ENCODE measurements at places on chromosomes 1 and 21.

GRCh38 chr1:58769809-58770320 is 14.0 kb downstream of the JUN start:
- peak; percentile 63 for DNase-seq

DNA sequence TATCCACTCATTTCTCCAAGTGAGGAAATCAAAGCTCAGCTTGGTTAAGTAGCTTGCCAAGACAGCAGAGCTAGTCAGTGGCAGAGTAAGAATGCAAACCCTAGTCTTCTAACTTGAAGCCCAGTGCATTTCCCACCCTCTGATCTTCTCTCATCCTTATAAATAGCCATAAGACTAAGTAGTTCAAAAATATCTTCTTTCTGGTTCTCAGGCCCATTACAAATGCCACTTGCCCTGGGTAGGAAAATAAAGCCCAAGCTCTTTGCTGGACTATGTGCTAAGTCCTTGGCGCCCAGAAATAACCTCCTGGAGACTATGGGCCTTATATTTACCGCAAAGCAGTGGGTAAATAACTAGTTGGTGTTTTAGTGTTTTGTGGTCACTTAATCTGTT is 505.8 kb downstream of the PLPP3 start:
- no peak for DNase-seq

DNA sequence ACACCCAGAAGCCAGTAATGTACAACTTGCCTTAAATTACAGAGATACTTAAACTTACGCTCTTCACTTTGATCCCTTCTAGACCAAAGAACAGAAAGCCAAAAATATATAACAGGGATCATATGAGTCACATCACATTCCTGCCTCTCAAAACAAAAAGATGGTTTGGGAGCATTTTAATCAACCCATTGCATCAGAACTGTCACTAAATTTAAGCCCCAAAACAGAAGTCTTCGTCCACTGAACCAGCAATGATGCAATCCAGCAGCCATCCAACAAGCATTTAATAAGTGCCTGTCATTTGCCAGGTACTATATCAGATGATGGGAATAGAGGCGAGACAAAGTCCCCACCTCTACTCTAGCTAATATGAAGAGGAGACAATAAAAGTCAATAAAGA is 42.7 kb upstream of the GLIS1 start:
- DNase-seq = peak; percentile 80

DNA sequence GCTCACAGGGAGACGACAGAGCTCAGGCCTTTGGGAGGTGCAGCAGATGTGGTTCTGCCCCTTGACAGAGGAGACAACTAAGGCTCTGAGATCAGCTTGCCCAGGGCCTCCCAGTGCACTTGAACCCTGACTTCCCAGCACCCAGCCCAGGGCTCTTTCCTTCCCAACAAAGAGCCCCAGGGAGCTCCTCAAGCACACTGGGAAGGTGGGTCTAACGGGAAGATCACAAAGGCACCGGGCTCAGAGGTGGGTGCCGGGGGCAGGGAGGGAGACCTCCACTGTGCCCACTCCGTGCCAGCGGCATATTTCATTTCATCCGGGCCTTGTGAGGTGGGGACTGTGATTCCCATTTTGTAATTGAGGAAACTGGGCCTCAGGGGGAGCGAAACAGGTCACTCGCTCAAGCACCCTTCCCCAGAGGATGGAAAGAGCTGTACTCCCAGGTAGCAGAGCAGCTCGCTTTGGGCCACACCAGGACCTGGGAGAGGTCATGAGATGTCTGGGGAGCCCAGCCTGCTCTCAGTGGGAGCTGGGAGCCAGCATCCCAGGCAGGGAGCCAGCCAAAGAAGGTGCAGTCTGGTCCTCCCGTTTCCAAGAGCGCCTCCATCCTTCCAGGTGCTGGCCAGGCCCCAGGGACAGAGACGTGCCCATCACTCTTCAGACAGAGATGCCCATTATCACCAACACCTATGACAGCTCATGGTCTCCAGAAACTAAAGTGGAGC is 82.3 kb downstream of the SYT2 start:
- DNase-seq = no peak

DNA sequence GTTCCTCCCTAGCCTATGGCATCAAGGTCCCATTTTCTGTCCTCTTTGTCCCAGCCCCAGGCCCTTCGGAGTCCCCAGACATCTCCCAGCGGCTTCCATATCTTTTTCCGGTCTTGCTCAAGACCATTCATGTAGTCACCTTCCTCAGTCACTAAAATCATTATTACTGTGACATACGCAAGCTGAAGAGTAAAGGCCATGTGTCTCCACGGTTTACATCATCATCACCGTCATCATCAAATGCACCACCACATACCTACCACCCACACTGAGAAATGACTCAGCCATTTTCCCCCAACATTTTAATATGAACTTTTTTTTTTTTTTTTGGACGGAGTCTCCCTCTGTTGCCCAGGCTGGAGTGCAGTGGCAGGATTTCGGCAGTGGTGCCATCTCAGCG is 43.4 kb downstream of the FHAD1 start:
- peak; percentile 40 for DNase-seq

DNA sequence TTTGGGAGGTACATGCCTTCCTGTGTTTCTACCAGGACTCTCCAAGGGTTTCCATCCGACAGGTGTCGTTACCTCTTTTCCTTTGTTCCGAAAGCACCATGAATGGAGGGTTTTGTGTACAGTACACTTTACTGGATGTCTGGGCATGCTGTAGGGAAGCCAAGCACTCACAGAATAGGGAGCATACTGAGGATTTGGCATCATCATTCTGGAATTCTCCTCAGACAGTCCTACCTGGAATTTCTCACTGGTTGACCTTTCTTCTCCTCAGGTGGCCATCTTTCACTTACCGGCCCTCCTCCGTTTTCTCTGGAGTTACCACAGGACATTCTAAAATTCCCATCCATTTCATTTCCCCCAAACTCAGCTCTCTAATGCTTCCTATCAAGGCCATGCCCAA is 5.9 kb upstream of the MPL start:
- DNase-seq = no peak

DNA sequence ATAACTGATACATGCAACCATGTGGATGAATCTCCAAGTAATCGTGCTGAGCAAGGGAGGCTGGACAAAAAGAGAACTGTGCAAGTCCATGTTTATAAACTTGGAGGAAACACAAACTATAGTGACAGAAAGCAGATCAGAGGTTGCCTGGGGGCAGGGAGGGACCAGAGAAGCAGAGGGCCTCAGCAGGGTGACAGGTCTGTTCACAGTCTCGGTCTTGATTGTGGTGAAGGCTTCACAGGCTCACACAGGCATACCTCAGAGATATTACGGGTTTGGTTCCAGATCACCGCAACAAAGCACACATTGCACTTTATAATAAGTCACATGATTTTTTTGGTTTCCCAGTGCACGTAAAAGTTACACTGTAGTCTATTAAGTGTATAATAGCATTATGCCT is 28.5 kb downstream of the ACOT7 start:
- no peak for DNase-seq

DNA sequence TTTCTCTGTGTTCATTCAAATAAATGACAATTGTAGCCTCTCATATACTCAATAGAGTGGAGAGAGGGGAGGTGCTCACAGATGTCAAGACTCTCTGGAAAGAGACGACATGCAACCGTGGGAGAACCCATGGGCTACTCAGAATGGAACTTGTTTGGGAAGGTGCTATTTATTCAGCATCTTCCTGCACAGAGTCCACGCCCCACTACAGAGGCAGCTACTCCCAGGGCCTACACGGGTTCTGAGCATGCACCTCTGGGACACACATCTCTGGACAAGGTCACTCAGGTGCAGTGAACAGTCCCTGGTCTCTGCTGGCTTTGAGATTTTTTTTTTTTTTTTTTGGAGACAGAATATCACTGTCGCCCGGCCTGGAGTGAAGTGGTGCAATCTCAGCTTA is 64.1 kb downstream of the NID1 start:
- DNase-seq = no peak

GRCh38 chr1:170604889-170605288 is 59.0 kb upstream of the PRRX1 start:
- no peak for DNase-seq

DNA sequence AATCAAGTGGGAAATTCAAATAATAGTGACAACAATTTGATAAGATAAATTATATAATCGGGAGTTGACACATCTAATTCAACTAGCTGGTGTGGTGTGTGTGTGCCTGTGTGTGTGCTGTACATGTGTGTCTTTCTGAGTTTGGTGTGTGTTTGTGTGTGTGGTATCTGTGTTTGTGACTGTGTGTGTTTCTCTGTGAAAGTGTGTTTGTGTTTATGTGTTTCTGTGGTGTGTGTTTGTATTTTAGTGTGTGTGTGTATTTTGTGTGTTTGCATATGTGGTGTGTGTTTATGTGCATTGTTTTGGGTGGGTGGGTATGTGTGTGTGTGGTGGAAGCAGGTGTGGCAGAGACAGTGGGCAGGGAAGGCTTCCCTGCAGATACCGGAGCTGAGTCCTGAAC is 4.8 kb upstream of the DSCAM start:
- no peak for DNase-seq

GRCh38 chr1:212814537-212815334 is 23.0 kb downstream of the TATDN3 start:
- DNase-seq = no peak

GRCh38 chr1:6033986-6034749 is 11.5 kb upstream of the KCNAB2 start:
- DNase-seq = no peak

DNA sequence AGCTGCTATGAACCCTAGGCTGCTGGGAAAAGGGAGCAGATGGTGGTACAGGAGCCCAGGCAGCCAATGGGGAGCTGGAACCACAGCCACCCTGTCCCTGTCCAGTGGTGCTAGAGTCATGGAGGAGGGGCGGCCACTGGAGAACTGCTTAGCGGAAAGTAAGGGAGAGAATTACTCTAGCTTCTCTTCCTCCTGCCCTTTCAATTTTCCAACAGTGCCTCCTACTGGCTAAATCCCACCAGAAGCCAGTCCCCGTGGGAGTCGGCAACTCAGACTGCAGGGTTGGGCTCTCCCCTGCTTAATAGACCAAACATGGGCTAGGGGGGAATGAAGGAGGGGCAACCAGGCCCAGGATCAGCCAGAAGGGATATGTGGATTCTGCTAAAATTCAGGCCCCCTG is 154.5 kb downstream of the ACTL8 start:
- peak; percentile 33 for DNase-seq

DNA sequence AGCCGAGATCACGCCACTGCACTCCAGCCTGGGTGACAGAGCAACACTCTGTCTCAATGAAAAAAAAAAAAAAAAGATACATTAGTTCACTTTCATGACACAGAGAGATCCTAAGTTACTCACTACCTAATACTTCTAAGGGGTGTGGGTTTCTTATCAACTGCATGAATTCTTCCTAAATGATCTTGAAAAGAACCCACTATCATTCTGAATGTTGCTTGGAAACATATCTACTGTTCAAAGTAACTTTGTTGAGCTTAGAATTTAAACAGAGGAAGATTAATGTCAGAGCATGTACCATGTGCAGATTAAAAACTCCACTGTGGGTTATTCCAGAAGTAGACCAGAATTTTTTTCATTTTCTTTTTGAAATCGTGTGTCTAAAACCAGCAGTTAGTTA is 241.5 kb downstream of the LTN1 start:
- no peak for DNase-seq

DNA sequence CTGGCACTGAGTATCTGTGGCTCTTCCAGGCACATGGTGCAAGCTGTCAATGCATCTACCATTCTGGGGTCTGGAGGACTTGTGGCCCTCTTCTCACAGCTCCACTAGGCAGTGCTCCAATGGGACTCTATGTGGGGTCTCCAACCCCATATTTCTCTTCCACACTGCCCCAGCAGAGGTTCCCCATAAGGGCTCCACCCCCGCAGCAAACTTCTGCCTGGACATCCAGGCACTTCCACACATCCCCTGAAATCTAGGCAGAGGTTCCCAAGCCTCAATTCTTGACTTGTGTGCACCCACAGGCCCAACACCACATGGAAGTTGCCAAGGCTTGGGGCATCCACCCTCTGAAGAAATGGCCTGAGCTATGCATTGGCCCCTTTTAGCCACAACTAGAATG is 18.8 kb downstream of the ODF2L start:
- no peak for DNase-seq

GRCh38 chr21:40575976-40576375 is 271.0 kb downstream of the DSCAM start:
- DNase-seq = peak; percentile 2

DNA sequence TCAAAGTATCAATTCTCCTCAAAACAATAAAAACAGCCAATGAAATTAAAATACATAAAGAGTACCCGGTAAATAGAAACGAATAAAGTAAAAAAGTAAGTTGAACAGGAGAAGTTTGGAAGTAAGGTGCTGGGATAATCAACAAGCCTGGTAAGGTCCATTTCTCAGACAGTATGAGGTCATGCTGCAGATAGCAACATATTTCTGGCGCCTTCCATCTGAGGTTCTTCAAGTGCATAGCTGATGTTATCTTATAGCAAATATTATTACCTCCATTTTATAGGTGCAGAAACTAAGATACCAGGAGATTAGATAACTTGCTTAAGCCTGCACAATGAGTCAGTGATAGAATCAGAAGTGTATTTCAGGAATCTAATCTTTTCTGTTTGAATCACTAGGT is 23.7 kb upstream of the CEP350 start:
- DNase-seq = no peak
